ENCODE measurements at places on chromosomes 12 and 14.

GRCh38 chr12:39830171-39830570 lies 210.6 kb upstream of the ABCD2 start:
- H3K27ac ChIP-seq, result no peak overlapping the region
- H3K27me3 ChIP-seq, result no peaks in the 10 kb centered on the region
- no peak for DNase-seq
- no peaks in the 10 kb centered on the region for H3K4me1 ChIP-seq

DNA sequence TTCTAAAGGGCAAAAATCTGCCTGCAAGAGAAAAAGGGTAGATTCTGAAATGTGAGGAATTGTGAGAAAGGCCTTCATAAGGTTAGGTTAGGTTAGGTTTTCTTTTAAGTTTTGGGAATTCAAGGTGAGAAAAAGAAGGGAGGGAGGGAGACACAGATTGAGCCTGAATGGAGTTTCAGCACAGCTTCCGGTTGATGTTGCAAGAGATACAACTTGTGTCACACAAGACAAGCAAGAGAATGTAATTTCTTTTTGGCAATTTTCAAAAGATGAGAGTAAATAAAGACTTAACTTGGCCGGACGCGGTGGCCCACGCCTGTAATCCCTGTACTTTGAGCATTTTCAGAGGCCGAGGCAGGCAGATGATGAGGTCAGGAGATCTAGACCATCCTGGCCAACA lies 63.8 kb downstream of the CPSF2 start:
- H3K4me3 ChIP-seq, result no peak overlapping the region
- no peaks in the 10 kb centered on the region for H3K4me1 ChIP-seq
- no peaks in the 10 kb centered on the region for H3K36me3 ChIP-seq
- H3K27ac ChIP-seq, result no peak overlapping the region

GRCh38 chr12:125878483-125878882 lies 813.2 kb downstream of the AACS start:
- no peak for DNase-seq
- no peaks in the 10 kb centered on the region for H3K36me3 ChIP-seq
- H3K27me3 ChIP-seq, result no peaks in the 10 kb centered on the region
- H3K27ac ChIP-seq, result no peak overlapping the region
- H3K4me3 ChIP-seq, result no peak overlapping the region

GRCh38 chr12:46360908-46361666 lies 11.5 kb downstream of the SLC38A2 start:
- no peaks in the 10 kb centered on the region for H3K27me3 ChIP-seq
- H3K4me1 ChIP-seq, result peaks cover 7% of the 10 kb centered on the region
- H3K4me3 ChIP-seq, result no peak overlapping the region
- no peak overlapping the region for H3K27ac ChIP-seq
- DNase-seq, result no peak
- H3K36me3 ChIP-seq, result peaks cover 44% of the 10 kb centered on the region

DNA sequence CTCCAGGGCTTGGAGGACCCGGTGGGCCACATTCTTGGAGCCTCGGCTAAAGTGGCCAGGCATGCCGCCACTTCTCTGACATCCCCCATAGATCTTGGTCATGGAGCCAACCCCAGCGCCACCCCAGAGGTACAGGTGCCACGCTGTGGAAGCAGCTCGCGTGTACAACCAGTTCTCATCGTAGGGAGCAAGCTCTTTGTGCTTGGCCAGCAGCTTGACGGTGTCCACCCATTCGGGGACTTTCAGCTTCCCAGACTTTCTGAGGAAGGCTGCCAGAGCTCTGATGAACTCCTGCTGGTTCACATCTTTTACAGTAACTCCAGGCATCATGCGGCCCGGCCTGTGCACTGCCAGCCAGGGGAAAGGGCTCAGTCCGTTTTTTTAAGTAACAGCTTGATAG lies 29.3 kb upstream of the EAPP start:
- H3K27ac ChIP-seq, result no peak overlapping the region
- H3K27me3 ChIP-seq, result no peaks in the 10 kb centered on the region
- peaks cover 2% of the 10 kb centered on the region for H3K36me3 ChIP-seq
- no peak for DNase-seq
- no peak overlapping the region for H3K4me3 ChIP-seq

- no peaks in the 10 kb centered on the region for H3K4me1 ChIP-seq
- H3K4me3 ChIP-seq, result no peak overlapping the region
Observed at GRCh38 chr12:130281153-130281799, 56.4 kb upstream of the PIWIL1 start.

- no peak overlapping the region for H3K4me3 ChIP-seq
- no peaks in the 10 kb centered on the region for H3K36me3 ChIP-seq
- H3K4me1 ChIP-seq, result no peaks in the 10 kb centered on the region
- DNase-seq, result no peak
Observed at GRCh38 chr12:76250256-76250655, 98.0 kb downstream of the BBS10 start.

- DNase-seq, result no peak
- H3K4me1 ChIP-seq, result no peaks in the 10 kb centered on the region
- H3K36me3 ChIP-seq, result peaks cover 3% of the 10 kb centered on the region
- no peak overlapping the region for H3K27ac ChIP-seq
Observed at GRCh38 chr12:2669560-2669959, 125.2 kb upstream of the FKBP4 start.

- no peaks in the 10 kb centered on the region for H3K27me3 ChIP-seq
- H3K4me3 ChIP-seq, result no peak overlapping the region
- H3K4me1 ChIP-seq, result no peaks in the 10 kb centered on the region
- no peaks in the 10 kb centered on the region for H3K36me3 ChIP-seq
- DNase-seq, result no peak
Observed at GRCh38 chr14:73696466-73697400, 17.5 kb downstream of the PNMA1 start.

GRCh38 chr14:39680777-39681176 lies 248.5 kb upstream of the FBXO33 start:
- no peak overlapping the region for H3K27ac ChIP-seq
- H3K27me3 ChIP-seq, result no peaks in the 10 kb centered on the region
- no peaks in the 10 kb centered on the region for H3K36me3 ChIP-seq
- no peak for DNase-seq

- H3K27ac ChIP-seq, result no peak overlapping the region
- no peak overlapping the region for H3K4me3 ChIP-seq
- no peaks in the 10 kb centered on the region for H3K27me3 ChIP-seq
- no peak for DNase-seq
Observed at GRCh38 chr14:58315606-58316005, 17.3 kb downstream of the ARID4A start.

DNA sequence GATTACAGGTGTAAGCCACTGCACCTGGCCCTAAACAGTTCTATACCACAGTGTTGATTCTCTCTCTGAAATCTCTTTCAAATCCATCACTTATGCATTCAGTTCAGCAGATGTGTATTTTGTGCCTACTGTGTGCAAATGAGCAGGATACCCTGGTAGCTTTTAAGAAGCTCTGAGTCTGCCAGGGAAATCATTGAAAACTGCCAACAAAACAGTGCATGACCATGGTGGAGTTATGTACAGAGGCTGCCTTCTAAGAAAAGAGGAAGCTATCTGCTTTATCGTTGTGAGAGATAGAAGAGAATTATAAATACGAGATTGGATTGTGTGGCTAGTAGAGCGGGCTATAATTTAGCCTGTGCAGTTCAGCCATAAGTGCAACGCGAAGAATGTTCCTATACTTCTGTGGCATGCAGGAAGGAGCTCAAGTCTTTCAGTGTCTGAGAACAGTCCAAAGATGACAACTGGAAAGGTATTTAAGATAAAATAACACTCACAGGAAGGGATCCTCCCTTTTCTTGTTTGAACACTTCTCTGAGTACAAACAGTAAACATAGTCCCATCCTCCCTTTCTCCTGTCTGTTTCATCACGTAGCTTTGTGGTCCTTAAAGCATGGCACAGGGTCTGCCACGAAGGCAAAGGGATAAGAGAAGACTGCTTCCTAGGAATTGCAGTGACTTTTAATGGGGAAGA lies 4.3 kb downstream of the DIP2B start:
- peak overlapping the region; percentile 38 for H3K27ac ChIP-seq
- no peak overlapping the region for H3K4me3 ChIP-seq
- no peaks in the 10 kb centered on the region for H3K36me3 ChIP-seq
- H3K27me3 ChIP-seq, result no peaks in the 10 kb centered on the region
- no peak for DNase-seq

DNA sequence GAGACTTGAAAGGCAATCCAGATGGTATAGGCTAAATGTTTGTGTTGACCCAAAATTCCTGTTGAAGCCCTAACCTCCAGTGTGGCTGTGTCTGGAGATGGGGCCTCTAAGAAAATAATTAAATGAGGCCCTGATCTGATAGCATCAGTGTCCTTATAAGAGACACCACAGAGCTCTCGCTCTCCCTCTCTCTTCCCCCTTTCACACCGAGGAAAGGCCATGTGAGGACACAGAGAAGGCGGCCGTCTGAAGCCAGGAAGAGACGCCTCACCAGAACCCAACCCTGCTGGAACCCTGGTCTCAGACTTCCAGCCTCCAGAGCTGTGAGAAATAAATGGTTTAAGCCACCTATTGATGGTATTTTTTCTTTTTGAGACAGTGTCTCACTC lies 87.5 kb downstream of the SCARB1 start:
- no peak overlapping the region for H3K27ac ChIP-seq
- no peak for DNase-seq
- peaks cover 4% of the 10 kb centered on the region for H3K4me1 ChIP-seq
- H3K4me3 ChIP-seq, result no peak overlapping the region

DNA sequence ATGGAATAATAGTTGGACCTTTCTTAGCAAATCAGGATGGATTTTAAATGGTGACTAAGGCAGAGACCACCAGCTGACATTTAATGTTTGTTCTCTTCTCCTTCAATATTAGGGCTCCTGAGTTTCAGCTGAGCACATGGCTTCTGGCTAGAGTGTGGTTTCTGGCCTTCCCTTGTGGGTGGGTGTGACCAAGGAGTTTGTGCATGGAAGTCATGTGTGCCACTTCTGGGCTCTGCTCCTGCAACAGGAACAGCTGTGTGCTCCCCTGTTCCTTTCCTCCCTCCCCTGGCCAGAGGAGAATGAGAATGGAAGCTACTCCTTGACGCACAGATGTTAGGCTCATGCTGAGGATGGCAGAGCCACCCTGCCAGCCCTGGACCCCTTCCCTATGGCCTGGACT lies 44.2 kb downstream of the CCDC175 start:
- H3K27me3 ChIP-seq, result no peaks in the 10 kb centered on the region
- H3K27ac ChIP-seq, result no peak overlapping the region
- H3K4me3 ChIP-seq, result no peak overlapping the region
- no peaks in the 10 kb centered on the region for H3K36me3 ChIP-seq
- H3K4me1 ChIP-seq, result no peaks in the 10 kb centered on the region

- DNase-seq, result no peak
- H3K27me3 ChIP-seq, result no peaks in the 10 kb centered on the region
- peaks cover 45% of the 10 kb centered on the region for H3K36me3 ChIP-seq
Observed at GRCh38 chr14:75120541-75121291, 6.1 kb downstream of the NEK9 start.

DNA sequence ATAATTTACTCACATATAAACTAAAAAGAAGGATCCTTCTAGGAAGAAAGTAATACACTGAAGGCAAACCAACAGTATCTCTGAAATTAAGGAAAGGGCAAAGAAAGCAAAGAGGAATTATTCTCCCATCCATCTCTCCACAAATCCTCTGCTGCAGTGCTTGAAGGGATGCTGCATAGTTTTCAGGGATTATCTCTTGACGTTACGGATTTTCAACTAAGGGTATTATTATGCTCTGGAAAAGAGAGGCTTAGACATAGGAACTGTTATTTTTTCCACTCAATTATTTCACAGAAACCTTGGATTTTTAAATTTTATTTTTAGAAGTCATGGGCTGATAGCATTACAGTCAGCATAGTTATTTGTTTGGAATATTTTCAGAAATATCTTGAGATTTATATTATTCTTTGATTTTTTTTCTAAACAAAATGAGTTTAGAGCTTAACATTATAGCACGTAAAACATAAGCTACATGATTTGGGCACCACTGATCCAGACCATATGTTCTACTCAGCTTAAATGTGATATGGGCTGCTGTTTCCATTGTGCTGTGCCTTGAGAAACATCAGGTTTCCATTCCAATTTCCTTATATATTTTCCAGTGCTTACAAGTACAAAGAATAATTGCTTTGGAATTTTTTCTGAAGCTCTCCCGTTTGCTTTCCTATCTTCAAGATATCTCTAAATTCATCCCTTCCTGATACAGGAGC lies 57.9 kb upstream of the DCN start:
- no peak for DNase-seq
- no peaks in the 10 kb centered on the region for H3K4me1 ChIP-seq
- H3K27ac ChIP-seq, result no peak overlapping the region
- no peak overlapping the region for H3K4me3 ChIP-seq
- no peaks in the 10 kb centered on the region for H3K27me3 ChIP-seq

GRCh38 chr12:75208856-75209811 lies 505 bp downstream of the KCNC2 start:
- no peaks in the 10 kb centered on the region for H3K4me1 ChIP-seq
- DNase-seq, result peak; percentile 88

GRCh38 chr12:938810-939209 lies 10.7 kb downstream of the RAD52 start:
- H3K4me1 ChIP-seq, result no peaks in the 10 kb centered on the region
- peaks cover 4% of the 10 kb centered on the region for H3K36me3 ChIP-seq
- H3K27me3 ChIP-seq, result no peaks in the 10 kb centered on the region
- no peak for DNase-seq
- H3K27ac ChIP-seq, result no peak overlapping the region

- H3K36me3 ChIP-seq, result no peaks in the 10 kb centered on the region
- H3K27ac ChIP-seq, result peak overlapping the region; percentile 28
- H3K4me1 ChIP-seq, result peaks cover 15% of the 10 kb centered on the region
- H3K27me3 ChIP-seq, result no peaks in the 10 kb centered on the region
Observed at GRCh38 chr12:79687711-79688260, 3.0 kb downstream of the PAWR start.

DNA sequence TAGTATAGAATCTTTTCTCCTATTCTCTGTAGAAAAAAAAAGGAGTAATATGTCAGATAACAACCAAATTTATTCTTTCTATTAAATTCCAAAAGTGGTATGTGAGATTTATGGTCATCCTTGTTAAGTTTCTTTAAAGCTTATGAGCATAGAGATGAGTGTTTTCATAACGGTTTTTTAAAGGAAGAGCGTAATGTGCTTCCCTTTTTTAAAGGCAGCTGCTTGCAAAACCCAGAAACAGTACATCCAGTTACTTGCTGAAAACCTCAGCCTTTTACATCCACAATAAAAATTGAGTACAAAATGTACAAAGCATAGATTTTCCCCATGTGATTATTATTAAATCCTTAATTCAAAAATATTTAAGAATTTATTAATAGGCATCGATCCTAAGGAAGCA lies 53.6 kb upstream of the CD163 start:
- H3K27ac ChIP-seq, result no peak overlapping the region
- H3K36me3 ChIP-seq, result no peaks in the 10 kb centered on the region
- DNase-seq, result no peak
- no peaks in the 10 kb centered on the region for H3K4me1 ChIP-seq

- no peaks in the 10 kb centered on the region for H3K36me3 ChIP-seq
- no peak for DNase-seq
- H3K4me1 ChIP-seq, result no peaks in the 10 kb centered on the region
- H3K4me3 ChIP-seq, result no peak overlapping the region
- no peaks in the 10 kb centered on the region for H3K27me3 ChIP-seq
- no peak overlapping the region for H3K27ac ChIP-seq
Observed at GRCh38 chr14:92934196-92935085, 11.5 kb downstream of the CHGA start.

- no peak for DNase-seq
- H3K36me3 ChIP-seq, result no peaks in the 10 kb centered on the region
Observed at GRCh38 chr12:51335931-51336330, 10.5 kb downstream of the CELA1 start.

- H3K4me3 ChIP-seq, result no peak overlapping the region
- no peaks in the 10 kb centered on the region for H3K36me3 ChIP-seq
- H3K27me3 ChIP-seq, result no peaks in the 10 kb centered on the region
Observed at GRCh38 chr14:22319526-22320361, 269.3 kb downstream of the DAD1 start.
